ENCODE measurements at places on chromosomes 2 and 18.

- no peak for DNase-seq
These were observed 87.1 kb downstream of the GFPT1 start for GRCh38 chr2:69299772-69300516.

- DNase-seq: no peak
These were observed 113.9 kb downstream of the HNMT start for GRCh38 chr2:138078153-138078552.

DNA sequence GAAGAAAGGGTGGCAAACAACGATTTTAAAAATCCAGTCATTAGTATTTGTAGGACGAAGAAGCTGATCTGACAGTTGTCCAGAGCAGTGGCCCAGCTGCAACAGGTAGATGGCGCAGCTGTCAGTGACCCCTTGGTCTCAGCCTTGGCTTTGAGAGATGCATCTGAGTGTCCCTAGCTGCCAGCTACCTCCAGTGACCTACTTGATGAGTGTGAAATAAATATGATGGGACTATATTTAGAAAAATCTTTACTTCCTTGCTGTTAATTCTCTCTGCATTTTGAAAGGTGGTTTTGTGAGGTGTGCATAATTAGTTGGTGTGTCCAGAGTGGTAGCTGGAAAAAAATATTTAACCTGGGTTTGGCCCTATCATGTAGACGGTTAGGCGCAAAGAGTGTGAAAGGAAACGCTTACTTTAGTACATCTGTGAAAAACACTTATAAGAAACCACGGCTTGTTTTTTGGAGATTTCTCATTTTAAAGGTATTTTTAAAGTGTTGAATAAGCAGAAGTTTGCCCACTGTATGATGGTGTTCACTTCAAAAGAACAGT is 963 bp downstream of the INPP1 start:
- DNase-seq: no peak

- no peak for DNase-seq
These were observed 5.2 kb upstream of the MOB1A start for GRCh38 chr2:74183878-74184277.

DNA sequence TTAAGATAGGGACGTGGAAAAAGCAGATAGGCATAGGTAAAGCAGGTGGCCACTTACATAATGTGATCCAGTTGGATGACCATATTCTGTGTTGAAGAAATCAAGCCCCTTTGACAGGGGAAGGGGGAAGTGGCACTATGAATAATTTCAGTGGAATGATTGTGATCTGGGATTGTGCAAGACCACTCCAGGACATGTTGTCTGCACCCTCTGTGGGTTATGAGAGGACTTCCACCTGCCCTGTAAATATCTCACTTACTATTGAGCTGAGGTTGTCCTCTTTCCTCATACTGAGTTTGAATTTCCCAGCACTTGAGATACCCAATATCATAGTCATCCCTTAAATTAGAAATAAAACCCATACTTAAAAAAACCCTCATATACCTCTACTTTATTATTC is 220.7 kb downstream of the IRS1 start:
- peak; percentile 44 for DNase-seq

- DNase-seq: peak; percentile 73
These were observed 47.7 kb downstream of the PRKCE start for GRCh38 chr2:45699032-45699658.

- DNase-seq: peak; percentile 53
These were observed 14.6 kb upstream of the NFATC1 start for GRCh38 chr18:79380816-79381806.

DNA sequence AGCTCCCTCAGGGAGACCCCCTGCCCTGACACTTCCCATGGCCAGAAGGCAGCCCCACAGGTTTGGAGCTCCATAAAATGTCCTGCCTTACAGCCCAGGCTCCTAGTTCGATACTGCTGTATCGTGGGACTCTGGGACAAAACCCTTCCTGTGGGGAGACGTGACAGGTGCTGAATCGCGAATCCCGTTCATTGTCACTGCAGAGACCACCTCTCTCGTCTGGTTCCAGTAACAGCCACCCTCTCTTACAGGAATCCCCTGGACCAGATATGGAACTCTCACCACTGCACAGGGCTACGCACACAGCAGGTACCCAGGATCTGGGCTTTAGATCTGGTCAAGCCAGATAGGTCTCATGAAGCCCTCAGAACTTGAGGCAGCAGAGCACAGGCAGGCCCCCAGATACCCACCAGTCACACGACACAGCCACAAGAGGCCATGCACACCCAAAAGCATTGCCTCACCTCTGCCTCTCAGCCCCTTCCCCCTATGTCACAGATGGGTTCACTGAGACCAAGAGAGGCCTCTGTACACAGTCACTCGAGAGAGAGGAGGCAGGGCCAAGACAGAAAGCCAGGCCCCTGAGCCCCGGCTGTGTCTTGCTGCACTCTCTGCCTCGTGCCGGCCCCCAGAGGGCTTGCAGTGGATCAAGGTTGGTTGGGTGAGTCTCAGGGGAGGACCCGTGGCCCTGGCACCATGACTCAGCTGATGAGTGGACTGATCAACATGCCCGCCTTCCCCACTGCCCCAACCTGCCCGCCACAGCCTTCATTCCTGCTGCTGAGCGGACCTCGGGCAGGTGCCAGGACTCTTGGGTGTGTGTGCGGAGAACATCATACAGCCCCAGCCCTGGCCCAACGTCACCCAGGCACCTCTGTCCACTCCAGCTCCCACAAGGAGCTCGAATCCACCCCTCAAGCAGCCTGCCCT is 7.6 kb downstream of the SDC1 start:
- no peak for DNase-seq

GRCh38 chr2:174005801-174006419 is 40.7 kb upstream of the SP3 start:
- DNase-seq: no peak

GRCh38 chr2:106921451-106921850 is 35.5 kb upstream of the ST6GAL2 start:
- DNase-seq: no peak

DNA sequence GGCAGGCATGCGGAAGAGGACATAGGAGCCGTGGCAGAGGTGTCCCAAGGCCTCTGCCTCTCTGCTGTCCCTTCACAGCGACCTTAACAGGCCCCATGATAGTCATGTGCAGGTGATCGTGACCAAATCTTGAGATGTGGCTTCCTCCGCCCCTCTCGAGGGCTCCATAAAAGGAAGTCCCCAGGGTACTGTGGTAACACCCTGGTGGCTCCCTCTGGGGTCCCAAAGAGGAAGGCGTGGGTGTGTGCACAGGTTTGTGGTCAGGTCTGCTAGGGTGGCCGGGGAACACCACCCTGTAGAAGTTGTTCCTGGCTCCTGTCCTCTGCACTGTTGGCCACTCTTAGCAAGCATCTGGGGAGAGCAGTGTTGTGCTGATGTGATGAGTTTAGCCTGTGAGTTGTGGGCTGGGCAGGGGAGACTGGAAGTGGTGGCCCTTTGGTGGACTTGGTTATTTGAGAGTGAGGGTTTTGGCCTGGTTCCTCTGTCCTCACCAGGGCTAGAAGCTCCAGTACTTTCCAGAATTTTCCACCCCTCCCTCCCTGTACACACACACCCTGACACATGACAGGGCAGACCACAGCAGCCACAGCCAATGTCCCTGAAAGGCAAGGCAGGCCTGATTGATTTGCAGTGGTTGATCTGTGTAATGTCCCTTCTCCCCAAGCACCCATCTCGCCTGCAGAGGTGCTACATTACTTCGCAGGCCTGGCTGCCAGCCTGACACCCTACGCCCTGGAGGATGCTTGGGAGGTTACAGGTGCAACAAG is 68.9 kb upstream of the BOD1L2 start:
- no peak for DNase-seq

- no peak for DNase-seq
These were observed 43.6 kb downstream of the NOL10 start for GRCh38 chr2:10646153-10646552.

- no peak for DNase-seq
These were observed 11.7 kb upstream of the GORASP2 start for GRCh38 chr2:170917219-170917913.

DNA sequence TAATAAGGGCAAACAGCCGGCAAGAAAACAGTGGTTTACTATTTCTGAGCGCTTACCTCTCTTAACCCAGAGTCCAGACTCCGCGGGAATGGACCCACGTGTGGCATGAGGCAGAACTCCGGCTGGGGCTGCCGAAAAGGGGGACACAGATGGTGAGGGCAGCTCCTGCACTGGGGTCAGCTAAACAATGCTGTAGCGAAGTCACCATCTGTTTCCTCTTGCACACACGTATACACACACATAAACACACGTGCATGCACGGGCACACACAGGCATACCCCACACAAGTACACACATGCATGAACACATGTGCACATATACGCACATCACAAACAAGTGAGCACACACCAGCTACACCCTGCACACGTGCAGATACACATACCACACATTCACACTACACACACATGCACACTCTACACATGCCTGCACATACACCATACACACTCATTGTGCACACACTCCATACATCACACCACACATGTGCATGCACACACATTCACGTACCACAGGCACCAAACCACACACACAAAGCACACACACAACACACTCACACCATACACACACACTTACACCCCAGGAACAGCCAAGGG is 105.9 kb upstream of the ID2 start:
- DNase-seq: no peak

- no peak for DNase-seq
These were observed 12.4 kb upstream of the FOSL2 start for GRCh38 chr2:28380219-28380618.

DNA sequence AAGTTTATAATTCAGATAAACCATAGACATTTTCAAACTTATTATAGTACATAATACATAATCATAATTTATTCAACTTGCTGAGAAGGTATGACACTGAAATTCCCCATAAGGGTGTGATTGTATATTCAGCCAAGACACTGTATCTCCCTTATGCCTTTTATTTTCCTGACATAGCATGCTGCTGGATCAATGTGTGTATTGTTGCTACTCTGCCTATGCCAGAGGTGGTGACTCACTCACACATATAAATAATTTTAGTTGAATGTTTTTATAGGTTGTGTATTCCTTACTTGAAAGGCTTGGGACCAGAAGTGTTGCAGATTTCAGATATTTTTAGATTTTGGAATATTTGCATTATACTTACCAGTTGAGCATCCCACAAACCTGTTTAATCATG is 86.8 kb downstream of the VRK2 start:
- peak; percentile 48 for DNase-seq

DNA sequence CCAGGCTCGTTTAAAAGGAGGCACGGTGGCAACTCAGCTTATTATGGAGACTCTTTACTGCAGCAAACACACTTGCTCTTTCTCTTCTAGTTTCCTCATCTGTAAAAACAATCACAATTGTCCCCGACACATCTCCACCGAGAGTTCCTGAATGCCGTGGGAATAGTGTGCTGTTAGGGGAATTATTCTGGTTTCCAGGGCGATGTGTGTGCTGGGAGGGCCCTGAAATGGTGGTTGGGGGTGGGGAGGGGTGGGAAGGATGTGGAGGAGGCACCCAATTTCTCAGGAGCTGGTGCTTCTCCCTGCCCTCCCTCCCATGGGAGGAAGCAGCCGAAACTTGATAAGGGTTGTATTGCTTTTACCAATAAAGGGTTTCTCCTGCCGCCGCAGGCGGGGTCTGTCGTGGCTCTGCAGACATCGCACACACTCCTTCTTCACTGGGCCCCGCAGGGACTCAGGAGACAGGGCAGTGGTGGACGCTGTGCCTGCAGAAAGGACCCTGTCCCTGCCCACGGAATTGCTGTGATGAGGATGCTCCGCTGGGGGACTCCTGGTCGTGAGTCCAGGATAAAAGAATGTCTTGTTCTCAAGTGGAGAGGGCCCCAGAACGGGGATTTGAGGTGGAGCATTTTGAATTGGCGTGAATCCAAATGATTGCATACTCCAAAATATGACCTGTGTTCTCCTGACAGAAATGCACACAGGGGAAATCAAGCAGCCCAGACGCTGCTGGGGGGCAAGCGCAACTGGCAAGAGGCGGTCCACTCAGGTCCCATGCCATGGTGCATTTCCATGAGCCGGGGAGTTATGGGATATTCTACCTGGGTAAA is 119.2 kb downstream of the ACKR3 start:
- DNase-seq: no peak

DNA sequence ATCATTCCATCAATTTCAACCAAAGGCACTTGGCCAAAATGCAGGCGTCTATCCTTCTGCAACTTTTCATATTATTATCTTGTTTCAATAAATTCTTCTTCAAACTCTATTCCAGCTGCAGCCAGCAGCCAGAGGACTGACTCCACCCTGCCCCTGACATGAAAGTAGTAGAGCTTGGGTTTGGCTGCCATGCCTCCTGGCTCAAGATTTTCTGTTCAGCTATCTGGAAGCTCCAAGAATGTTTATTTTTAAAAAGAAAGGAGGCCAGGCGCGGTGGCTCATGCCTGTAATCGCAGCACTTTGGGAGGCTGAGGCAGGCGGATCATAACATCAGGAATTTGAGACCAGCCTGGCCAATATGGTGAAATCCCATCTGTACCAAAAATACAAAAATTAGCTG is 4.9 kb downstream of the DNAH7 start:
- peak; percentile 71 for DNase-seq

- DNase-seq: no peak
These were observed 5.0 kb downstream of the FKBP7 start for GRCh38 chr2:178473373-178473772.

- no peak for DNase-seq
These were observed 297.1 kb downstream of the TCF4 start for GRCh38 chr18:55290898-55291297.

DNA sequence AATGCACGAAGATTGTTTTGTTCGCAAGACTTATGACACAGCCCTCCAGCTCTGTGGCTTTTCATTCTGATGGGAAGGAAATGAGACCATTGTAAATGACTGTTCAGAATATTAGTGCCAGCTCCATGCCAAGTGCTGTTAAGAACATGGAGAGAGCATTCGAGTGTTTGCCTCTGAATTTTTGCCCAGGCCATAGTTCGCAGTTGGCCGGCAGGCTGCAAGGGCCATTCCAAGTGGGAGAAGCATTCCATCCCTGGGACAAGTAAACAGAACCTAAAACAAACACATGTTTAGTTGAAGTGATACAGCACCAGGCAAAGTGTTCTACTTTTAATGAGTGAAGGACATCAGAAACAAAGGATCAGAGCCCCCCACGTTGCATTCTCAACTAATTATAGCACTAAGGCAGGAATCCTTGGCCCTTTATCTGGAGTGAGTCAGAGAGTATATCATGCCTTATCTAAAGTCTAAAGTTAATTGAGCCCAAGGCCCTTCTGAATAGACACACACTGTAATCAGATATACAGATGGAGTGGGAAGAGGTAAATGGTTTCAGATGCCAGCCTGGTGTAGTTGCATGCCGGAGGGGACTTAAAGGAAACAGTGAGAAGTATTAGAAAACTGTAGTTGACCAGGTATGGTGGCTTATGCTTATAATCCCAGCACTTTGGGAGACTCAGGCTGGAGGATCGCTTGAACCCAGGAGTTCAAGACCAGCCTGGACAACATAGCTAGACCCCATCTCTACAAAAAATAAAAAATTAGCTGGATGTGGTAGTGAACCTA is 53.3 kb downstream of the NEDD4L start:
- peak; percentile 32 for DNase-seq

GRCh38 chr2:236459393-236459792 is 110.2 kb upstream of the ACKR3 start:
- no peak for DNase-seq

GRCh38 chr2:152200565-152201465 is 25.3 kb upstream of the STAM2 start:
- peak; percentile 97 for DNase-seq

Measured in fibroblast of the aortic adventitia (primary cell).